GM18507 (cell line): ENCODE measurements at places on chromosomes 2 and 18.

- DNase-seq = no peak
Measured at GRCh38 chr2:238710787-238711186, 137.1 kb upstream of the TWIST2 start.

DNA sequence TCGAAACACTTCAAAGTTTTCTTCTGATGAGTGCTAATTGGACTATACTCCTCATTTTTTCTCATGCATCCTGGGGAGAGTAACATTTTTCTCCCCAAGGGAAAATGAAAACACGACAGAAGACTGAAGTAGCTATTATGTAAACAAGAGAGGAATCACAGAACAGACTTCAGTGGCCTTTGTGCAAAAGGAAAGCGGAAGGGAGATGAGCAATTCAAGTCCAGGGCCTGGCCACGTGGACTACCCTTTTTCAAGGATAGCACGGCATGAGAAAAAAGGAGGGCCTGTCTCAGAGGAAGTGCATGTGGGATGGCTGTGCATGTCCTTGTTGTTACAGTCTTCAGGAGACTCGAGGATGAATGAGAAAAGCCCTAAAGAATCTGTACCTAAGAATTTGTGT, 43.8 kb upstream of the KCNE4 start:
- no peak for DNase-seq

DNA sequence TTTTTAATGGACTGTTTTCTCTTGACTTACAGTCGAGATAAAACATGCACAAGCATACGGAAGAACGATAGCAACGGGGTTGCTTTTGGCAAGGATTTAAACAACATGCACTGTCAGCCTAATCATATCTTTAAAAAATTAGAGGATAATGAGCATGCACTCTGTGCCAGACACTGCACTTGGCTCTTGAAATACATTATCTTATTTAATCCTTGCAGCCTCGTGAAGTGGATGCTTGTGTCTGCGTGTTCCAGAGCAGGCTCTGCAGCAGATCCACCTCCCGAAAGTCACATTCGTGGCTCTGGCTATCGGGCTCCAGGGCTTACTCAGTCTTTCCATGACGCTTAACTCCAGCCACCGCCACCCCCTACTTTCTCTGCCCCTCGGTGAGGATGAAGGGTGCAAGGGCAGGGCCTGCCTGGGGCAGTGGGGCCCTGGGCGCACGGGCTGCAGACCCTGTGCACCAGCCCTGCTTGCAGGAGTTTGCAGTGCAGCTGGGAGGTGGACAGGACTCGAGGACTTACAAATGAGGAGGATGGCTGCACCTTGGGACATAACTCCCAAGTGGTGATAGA, 61.7 kb downstream of the ACKR3 start:
- no peak for DNase-seq

DNA sequence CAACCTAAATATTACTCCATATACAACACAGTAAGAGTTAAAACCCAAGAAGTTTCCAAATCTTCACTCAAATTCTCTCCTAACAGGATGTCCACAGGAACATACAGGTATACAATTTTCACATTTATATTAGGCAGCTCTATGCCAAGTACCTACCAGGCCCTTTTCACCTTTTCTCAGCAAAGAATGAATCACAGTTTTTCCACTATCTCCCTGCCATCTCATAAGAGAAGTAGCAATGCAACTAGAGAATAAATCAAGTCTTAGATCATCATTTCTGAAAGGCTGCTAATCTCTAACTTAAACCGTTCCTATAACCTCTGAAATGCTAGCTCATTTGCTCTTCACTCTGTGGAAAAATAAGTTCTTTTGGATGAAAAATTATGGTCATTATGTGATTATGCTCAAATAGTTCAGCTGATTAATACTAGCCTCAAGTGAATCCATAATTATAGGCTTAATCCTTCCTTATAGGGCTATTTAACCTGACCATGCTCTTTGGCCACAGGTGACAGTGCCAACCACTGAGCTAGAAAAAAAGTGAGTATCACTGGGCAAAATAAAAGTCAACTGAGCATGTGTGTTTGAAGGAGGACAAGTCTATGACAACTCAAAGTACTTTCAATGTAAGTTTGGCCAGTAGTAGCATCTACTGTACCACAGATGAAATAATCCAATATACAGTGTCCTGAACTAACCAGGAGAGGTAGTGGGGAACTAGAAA, 79.7 kb downstream of the COBLL1 start:
- DNase-seq = no peak

GRCh38 chr2:232416521-232417470, 10.2 kb downstream of the ALPG start:
- no peak for DNase-seq

- no peak for DNase-seq
Measured at GRCh38 chr2:11811036-11811654, 64.7 kb downstream of the LPIN1 start.

DNA sequence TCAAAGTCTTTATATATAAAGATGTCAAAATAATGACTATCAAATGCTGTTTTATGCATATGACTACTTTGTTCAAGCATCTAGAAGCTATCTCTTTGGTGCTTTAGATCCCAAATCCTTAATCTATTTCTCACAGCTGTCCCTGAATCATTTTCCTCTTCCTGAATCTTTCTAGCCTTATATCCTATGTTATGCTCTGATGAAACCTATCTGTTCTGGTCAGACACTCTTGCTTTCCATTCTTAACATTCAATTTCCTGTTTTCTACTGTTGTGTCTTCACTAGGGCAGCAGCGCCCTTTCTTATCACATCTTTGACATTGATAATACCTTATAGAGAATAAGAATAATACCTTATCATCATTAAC, 6.3 kb upstream of the PARD3B start:
- no peak for DNase-seq

DNA sequence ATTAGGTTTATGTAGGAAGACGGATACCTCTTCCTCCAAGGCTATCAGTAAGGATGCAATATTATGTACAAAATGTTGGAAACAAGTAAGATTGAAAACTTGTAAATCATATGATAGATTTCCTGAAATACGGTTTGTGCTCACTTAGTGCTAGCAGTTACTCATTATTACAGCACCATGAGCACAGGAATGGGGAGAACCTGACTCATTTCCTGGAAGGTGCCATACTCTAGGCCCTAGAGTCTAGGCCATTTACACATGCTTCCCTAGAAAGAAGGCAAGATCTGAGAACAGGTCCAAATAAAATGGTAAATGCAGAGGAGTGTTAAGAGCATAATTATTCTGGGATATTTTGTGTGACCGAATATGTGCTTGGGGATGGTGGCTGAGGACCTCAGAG, 467.7 kb upstream of the CELF4 start:
- no peak for DNase-seq

- no peak for DNase-seq
Measured at GRCh38 chr2:209476367-209477208, 52.7 kb downstream of the MAP2 start.

- DNase-seq = no peak
Measured at GRCh38 chr2:222404151-222404905, 20.0 kb upstream of the SGPP2 start.

DNA sequence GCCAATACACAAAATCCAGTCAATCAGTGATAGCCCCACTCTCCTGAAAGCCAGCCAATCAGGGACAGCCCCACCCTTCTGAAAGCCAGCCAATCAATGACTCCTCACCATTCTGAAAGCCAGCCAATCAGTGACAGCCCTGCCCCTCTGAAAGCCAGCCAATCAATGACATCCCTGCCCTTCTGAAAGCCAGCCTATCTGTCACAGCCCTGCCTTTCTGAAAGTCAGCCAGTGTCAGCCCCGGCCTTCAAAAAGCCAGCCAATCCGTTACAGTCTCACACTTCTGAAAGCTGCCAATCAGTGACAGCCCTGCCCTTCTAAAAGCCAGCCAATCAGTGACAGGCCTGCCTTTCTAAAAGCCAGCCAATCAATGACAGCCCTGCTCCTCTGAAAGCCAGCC, 95.9 kb upstream of the HDAC4 start:
- DNase-seq = no peak

DNA sequence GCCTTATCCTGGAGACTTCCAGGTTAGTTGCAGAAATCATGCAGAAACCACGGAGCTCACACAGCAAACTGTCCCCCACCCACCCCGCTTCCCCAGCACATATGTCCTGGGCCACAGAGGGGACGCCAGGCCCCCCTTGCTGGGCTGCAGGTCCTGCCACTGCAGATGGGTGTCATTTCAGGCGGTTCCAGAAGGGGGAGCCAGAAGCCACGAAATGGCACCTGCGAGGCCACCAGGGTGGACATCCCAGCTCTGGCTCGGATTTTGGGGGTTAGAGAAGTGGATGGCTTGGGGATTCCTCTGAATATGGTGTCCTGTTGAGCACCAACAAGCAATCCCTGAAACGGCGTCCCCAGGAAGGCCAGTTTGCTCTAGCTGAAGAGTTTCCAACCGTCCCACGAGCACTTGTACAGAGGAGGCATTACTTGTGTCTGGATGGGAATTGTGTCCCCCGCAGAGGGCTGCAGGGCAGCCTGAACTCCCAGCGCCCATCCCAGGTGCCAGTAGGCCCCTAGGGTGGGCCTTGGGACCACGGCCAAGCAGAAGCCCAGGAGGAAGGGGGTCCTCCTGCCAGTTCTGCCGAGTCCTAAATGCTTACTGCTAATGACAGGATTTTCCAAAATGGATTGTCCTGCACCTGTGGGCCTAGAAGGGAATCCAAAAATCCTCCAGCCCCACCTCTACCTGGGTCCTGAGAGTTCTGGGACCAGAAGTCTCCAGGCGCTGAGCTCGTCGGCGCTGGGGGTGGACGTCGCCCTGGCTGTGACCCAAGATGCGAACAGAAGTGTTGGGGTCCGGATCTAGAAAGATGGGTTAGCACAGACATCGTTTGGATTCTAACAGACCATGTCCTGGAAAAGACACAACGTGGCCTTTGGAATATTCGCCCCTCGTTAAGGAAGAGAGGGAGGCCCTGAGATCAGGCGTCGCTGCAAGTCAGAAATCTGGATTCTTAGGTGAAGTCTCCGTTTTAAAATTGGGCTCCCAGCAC, 14.6 kb upstream of the NFATC1 start:
- no peak for DNase-seq

DNA sequence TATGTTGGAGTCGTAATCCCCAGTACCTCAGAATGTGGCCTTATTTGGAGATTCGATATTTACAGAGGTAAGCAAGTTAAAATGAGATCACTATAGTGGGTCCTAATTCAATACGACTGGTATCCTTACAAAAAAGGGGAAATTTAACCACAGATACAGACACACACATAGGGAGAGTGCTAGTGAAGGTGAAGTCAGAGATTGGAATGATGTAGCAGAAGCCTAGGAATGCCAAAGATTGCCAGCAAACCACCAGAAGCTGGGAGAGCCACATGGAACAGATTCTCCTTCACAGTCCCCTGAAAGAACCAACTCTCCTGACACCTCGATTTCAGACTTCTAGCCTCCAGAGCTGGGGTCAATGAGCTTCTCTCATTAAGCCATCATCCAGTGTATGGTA, 17.7 kb upstream of the ACTR3 start:
- DNase-seq = no peak

GRCh38 chr2:56335101-56335500, 151.3 kb downstream of the CCDC85A start:
- no peak for DNase-seq

DNA sequence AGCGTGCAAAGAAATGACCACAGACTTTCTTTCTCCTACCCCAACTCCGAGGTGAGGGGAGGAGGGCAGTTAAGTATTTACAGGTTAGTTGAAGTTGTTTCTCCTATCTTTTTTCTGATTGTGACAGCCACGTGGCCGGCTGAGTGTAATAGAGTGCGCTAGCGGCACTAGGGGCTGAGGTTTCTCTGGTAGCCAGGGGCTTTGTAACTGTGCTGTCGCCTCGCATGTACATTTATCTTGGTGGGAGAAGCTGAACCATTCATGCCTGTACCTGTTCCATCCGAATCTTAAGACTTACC, 214.1 kb upstream of the STON1 start:
- DNase-seq = no peak

GRCh38 chr2:153152036-153152435, 326.5 kb downstream of the RPRM start:
- DNase-seq = no peak

DNA sequence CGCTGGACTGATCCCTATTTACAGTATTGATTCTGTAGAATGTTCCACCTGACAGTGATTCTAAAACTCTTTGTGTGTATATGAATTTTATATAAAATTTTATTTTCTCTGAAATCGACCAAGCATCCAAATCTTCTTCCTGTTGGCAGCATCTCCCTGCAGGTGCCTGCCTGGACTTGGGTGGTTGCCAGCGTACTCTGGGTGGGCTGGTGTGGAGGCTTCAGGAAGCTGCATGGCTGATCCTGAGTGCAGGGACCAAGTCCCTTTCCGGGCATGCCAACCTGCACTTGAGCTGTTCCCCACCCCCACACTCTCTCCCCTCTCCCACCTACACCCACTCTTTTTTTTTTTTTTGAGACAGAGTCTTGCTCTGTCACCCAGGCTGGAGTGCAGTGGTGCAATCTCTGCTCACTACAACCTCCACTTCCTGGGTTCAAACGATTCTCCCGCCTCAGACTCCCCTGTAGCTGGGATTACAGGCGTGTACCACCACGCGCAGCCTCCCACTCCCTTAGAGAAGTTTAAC, 53.2 kb upstream of the ALKAL2 start:
- DNase-seq = no peak

DNA sequence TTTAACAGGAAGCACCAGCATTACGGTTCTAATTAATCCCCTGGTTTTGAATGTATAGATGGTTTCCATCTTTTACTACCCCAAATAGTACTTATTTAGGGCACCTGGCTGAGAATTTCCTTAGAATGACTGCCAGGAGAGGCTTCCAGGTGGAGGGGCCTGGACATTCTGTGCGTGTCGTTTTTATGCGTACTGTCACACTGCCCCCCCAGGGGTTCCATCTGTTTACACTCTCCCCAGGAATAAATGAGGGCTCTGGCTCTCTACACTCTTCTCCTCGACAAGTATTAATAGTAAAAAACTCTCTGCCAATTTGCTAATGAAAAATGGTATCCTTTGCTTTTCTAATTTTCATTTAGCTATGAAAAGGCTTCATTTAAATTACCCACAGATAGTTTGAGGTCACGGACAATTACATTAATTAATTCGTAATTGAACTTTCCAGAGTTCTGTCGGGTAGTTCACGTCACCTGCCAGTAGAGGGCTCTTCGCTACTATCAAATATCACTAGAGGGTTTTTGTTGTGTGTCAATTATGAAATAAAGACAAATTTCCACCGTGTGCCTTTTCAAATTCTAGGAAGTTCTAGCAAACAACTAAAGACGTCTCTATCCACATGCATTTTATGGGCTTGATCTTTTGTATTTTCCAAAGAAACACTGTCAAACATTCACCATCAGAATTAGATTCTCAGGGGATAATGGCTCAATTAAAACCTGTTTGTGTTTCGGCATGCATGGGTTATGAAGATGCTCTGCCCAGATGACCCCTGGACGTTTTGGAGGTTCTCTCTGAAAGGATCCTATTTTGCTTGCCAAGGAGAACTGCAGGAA, 88.8 kb upstream of the ASB18 start:
- no peak for DNase-seq

- DNase-seq = no peak
Measured at GRCh38 chr2:225091336-225091735, 49.1 kb upstream of the DOCK10 start.
